A549 (cell line): ENCODE measurements at places on chromosomes 12 and 14.
A peak's percentile ranks its signal among the peaks of the same experiment; 100 is the strongest.

GRCh38 chr14:101853455-101854018 is 92.0 kb downstream of the PPP2R5C start:
- no peak for DNase-seq

GRCh38 chr12:116656306-116656705 is 81.6 kb downstream of the SPRING1 start:
- DNase-seq: no peak

DNA sequence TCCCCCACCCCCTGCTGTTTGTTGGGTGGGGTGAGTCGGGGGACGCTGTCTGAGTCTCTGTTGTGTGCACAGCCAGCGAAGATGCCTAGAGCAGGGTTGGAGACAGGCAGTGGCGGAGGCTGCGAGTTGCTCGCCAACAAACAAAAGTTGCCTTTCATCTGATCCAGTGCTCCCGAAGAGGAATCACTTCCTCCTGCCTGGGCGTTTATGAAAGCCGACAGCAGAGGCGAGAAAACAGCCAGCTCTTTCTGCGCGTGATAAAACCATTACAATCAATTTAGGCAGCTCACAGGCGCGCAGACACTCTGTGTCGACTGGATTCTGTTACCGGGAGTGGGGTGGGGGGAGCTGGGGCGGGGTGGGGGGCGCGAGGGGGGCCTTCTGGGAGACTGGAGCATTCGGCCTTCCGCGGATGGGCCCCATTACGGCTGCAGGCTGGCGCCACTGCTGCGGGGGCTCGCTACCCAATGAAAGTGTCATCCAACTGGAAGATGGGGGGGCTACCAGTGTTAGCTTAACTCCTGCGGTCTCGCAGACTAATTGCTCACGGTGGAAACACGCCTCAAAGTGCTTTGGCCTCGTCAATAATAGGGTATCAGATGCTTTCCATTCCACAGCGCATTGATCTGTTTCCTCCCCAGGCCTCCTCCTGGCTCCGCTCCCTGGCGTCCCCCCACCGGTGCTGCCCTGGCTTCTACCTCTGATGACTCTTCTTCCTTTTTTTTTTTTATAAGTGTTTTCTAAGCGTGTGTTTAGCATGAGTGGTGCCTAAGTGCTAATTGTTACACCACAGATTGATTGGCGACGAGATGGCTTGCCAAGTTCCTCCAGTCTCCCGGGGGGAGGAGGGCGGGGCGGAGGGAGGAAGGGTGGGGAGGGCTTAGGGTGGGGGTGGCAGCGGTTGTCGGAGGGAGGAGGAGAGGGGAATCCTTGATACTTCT is 678.4 kb downstream of the MED13L start:
- no peak for DNase-seq

- no peak for DNase-seq
These were observed 321.5 kb downstream of the TMEM117 start for GRCh38 chr12:44157359-44157758.

- no peak for DNase-seq
These were observed 65.4 kb downstream of the PHETA1 start for GRCh38 chr12:111303531-111303930.

- no peak for DNase-seq
These were observed 117.2 kb downstream of the PLXNC1 start for GRCh38 chr12:94265539-94265938.

- no peak for DNase-seq
These were observed 117.8 kb downstream of the PHLDA1 start for GRCh38 chr12:75913502-75914351.

GRCh38 chr14:37093364-37093763 is 79.0 kb downstream of the SLC25A21 start:
- no peak for DNase-seq

DNA sequence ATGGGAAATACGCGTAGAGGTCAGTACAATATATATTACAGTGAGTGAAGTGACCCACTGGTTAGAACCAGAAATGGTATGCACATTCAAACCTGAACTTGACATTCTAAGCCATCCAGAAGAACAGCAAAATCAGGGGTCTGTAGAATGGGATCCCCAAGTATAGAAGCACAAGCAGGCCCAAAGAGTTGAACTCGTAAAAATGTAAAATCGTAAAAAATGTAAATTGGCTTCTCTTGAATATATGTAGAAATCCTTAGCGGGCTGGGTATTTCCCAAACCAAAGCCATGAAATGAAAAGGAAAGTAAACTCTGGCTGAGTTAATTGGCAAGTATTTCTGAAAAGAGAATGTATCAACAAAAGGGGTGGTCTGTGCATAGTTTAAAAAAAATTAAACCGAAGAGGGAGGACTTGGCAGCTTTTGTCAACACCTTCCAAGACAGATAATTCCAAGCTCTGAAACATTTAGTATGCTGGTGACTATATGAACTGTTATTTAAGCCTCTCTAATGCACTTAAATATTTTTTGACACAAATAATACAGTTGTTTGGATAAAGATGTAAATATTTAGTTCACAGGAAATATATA is 1505.6 kb upstream of the FLRT2 start:
- DNase-seq: no peak

DNA sequence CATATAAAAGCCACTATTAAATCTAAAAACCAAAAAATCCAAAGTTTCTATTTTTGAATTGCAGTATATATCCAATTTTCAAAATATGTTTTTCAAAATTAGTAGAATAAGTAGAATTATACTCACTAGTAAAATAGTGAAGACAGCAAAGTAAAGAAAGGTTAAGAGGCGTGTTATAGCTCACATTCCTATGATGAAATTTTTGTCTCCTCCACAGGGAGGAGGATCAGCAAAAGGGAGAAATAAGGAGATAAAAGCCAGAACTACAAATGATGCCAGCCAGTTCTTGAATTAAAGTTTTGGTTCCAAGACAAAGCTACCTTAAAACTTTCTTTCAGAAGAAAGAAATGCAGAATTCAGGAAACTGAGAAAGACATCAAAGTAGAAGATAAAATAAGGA is 50.0 kb downstream of the C2CD5 start:
- DNase-seq: no peak

- no peak for DNase-seq
These were observed 55.3 kb upstream of the AMN1 start for GRCh38 chr12:31783996-31784645.

DNA sequence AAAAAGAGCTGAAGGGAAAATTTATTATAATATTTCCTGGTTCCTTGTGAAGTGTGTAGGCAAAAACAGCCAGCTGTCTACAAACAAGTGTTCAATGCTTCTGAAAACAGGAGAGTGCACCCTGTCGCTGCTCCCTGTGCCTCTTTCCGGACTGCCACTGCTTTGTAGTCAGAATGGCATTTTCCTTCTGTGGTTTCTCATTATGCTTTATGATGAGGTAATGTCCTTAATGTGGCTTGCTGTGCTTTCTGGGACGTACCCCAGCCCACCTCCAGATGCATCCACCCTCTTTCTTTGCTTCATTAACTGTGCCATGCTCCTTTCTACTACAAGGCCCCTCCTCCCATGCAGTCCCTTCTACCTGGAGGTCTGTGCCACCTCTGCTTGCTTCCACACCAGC is 148.1 kb downstream of the SYT1 start:
- no peak for DNase-seq

DNA sequence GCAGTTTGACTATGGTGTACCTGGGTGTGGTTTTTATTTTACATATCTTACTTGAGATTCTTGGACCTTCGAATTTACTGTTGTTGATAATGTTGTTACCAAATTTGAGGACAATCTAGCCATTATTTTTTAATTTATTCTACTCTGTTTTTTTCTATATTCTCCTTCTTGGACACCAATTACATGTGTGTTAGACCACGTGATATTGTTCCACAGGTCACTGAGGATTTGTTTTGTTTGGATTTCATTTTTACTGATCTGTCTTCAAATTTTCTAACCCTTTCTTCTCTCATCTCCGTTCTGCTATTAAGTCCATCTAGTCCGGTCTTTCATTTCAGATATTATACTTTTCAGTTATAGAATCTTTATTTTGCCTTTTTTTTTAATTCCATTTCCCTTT is 204.9 kb upstream of the BCL2L14 start:
- no peak for DNase-seq

- DNase-seq: peak; percentile 14
These were observed 1.7 kb downstream of the KLHDC2 start for GRCh38 chr14:49769581-49770211.

DNA sequence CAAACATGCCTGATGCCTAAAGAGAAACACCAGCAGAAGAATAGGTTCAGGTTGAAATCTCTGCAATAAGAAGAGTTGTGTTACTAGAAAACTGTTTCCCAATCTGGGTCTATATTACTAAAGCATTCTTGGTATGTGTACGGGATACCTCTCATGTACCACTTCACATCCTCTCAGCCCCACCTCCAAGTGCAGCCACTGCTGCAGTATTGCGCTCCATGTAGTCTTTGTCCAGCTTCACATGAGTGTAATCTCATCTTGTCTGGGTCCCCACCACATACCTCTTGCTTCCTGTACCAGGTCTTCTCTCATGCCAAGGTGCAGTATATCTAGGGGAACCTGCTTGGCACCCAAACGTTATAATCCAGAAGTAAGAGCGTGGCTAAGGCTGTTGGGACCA is 187.5 kb upstream of the EEA1 start:
- no peak for DNase-seq

GRCh38 chr14:76280221-76280620 is 95.7 kb upstream of the ESRRB start:
- no peak for DNase-seq

DNA sequence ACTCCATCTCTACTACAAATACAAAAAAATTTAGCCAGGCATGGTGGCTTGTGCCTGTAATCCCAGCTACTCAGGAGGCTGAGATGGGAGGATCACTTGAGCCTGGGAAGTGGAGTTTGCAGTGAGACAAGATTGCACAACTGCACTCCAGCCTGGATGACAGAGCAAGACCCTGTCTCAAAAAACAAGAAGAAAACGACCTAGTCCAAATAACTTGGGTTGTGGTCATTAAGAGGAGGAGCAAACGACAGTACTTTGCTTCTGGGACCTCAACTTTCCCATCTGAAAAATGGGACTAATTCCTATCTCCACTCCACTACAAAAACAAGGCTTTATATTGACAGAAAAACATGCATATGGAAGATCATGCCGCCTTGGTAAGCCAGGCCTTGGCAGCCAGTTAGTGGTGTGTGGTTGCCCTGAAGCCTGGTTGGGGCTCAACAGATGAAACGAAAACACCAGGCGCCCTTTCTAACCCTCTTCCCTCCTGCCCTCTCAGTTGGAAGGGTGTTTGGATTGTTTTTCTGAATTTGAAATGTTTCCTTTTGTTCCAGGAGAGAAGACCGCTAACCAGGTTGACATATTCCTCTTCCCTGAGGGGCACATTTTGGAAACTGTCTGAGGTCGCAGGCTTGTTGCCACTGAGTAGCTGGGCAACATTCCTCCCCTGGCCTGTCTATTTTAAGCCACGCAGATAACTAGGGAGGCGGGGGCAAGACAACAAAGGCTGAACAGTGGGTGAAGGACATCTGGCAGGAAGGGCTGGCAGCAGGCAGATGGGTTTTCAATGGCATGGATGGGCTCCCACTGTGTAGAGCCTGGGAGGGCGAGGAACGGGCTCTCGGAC is 13.7 kb upstream of the VPS37B start:
- no peak for DNase-seq

DNA sequence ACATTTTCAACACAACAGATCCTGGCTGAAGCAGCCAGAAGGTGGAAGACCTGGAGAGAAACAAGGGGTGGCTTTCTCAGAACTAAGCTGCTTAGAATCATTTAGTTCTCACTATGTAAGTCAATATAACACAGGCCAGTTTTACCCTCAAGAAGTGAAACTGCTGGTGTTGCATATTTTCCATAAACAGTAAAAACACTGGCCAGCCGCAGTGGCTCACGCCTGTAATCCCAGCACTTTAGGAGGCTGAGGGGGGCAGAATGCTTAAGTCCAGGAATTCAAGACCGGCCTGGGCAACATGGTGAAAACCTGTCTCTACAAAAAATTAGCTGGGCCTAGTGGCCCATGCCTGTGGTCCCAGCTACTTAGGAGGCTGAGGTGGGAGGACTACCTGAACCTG is 11.6 kb downstream of the STX2 start:
- DNase-seq: no peak

GRCh38 chr14:43161477-43161876 is 1345.6 kb downstream of the FSCB start:
- no peak for DNase-seq

DNA sequence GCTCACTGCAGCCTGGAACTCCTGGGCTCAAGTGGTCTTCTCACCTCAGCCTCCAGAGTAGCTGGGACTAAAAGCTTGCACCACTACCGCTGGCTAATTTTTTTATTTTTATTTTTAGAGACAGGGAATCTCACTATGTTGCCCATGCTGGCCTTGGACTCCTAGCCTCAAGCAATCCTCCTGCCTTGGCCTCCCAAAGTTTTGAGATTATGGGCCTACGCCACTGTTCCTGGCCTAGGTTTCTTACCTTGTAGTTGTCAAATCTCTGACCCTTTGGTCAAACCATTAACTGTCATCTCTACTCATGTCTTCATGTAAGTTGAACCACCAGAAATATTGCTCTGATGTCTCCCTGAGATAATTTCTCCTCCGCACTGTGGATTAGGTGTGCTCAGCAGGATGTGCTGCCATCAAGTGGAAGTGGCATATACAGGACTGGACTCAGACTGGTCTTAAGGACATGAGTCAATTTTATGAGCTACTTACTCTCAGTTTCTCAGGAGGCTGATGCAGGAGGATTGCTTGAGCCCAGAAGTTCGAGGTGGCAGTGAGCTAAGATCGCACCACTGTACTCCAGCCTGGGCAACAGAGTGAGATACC is 28.5 kb downstream of the ACTR6 start:
- peak; percentile 60 for DNase-seq

DNA sequence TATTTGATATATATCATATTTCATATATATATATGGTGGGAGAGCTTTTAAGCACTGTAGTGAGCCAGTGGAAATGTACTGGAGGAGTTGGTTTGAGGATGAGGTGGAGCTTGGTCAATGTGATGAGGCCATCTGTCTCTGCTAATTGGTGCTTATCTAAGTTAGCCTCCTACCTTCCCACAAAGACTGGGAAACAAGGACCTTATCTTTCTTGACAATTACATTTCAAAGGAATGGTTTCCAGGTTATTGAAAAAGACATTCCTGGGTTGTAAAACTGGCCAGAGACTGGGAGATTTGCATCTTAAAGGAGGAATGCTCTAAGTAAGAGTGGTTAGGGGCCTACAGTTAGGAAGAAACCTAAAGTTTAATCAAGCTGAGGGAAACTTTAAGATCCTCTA is 212.8 kb upstream of the SYT1 start:
- no peak for DNase-seq

DNA sequence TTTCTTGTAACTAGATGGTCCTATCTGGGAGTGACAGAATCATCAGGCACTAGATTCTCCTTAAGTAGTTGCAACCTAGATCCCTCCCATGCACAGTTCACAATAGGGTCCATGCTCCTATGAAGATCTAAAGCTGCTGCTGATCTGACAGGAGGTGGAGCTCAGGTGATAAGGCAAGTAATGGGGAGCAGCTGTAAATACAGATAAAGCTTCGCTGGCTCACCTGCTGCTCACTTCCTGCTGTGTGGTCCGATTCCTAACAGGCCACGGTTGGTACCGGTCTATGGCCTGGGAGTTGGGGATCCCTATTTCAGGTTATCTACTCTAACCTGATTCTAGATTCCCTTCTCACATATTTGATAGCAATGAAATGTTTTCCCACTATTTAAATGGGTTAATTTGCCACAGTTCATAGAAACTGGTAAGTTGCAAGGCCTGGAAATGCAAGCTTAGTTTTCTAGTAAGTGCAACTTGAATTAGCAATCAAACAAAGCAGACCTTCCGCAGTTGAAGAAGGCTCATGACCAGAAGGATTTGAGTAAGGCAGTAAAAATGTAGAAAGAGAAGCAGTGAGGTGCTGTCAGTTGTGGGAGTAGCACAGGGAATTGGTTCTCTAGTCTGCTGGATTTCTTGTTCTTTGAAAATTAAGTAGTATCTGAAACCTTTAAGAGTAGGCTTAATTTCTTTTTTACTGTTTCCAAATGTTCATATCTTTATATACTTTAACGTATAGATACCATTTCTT is 332.3 kb downstream of the EGLN3 start:
- no peak for DNase-seq
